Aorta (tissue), 5 donors: ENCODE measurements at places on chromosomes 5 and 9. TPM values are rescaled to one million over a fixed set of nuclear protein-coding genes. Genes with fewer than 3 reads are reported as not detected.

- peaks cover 6% of the 10 kb centered on the region for H3K4me1 ChIP-seq
- H3K27me3 ChIP-seq: no peaks in the 10 kb centered on the region
Measured at GRCh38 chr9:3746296-3747275, 220.8 kb upstream of the RFX3 start.

- H3K4me3 ChIP-seq: no peak overlapping the region
- no peaks in the 10 kb centered on the region for H3K36me3 ChIP-seq
Measured at GRCh38 chr9:80147866-80148265, 576.1 kb downstream of the TLE4 start.

LECT2 gene
- not detected for total RNA-seq

DNA sequence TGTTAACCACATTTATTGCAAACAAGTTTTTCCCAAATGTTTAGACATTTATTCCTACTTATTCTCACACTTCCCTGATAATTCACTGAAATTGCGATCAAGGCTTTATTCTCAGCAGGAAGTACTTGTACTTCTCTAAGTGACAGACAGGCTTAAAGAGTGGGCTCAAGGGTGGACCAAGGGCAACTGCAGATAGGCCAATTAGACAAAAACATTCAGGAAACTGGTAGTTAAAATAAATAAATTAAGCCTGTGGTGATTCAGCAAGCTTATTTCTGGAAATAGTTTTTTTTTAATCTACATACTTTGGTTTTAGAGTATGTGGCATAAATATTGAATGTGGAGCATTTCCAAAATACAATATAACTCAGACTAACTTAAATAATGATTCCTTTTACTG, 136.1 kb downstream of the UGCG start:
- DNase-seq: no peak
- no peaks in the 10 kb centered on the region for H3K4me1 ChIP-seq
- no peaks in the 10 kb centered on the region for H3K27me3 ChIP-seq
- no peak overlapping the region for H3K4me3 ChIP-seq
- no peak overlapping the region for H3K27ac ChIP-seq
- no peaks in the 10 kb centered on the region for H3K36me3 ChIP-seq

- no peaks in the 10 kb centered on the region for H3K36me3 ChIP-seq
- peaks cover 13% of the 10 kb centered on the region for H3K4me1 ChIP-seq
- DNase-seq: no peak
- H3K27ac ChIP-seq: no peak overlapping the region
- no peaks in the 10 kb centered on the region for H3K27me3 ChIP-seq
- peak overlapping the region; percentile 79 for H3K4me3 ChIP-seq
Measured at GRCh38 chr9:132078699-132079356, 839 bp downstream of the MED27 start.

- H3K27me3 ChIP-seq: no peaks in the 10 kb centered on the region
- no peak for DNase-seq
- H3K36me3 ChIP-seq: no peaks in the 10 kb centered on the region
- H3K4me1 ChIP-seq: no peaks in the 10 kb centered on the region
Measured at GRCh38 chr5:174503461-174504265, 220.7 kb upstream of the MSX2 start.

GRCh38 chr5:1660001-1660400, 136.2 kb upstream of the LPCAT1 start:
- no peak overlapping the region for H3K4me3 ChIP-seq
- no peak overlapping the region for H3K27ac ChIP-seq
- no peaks in the 10 kb centered on the region for H3K27me3 ChIP-seq

- no peaks in the 10 kb centered on the region for H3K27me3 ChIP-seq
- H3K36me3 ChIP-seq: no peaks in the 10 kb centered on the region
- DNase-seq: no peak
- H3K27ac ChIP-seq: no peak overlapping the region
Measured at GRCh38 chr9:27453860-27454553, 70.1 kb upstream of the IFNK start.

GRCh38 chr5:82959466-82959865, 117.7 kb downstream of the TMEM167A start:
- DNase-seq: no peak
- no peaks in the 10 kb centered on the region for H3K4me1 ChIP-seq
- no peaks in the 10 kb centered on the region for H3K27me3 ChIP-seq
- H3K36me3 ChIP-seq: no peaks in the 10 kb centered on the region
- no peak overlapping the region for H3K27ac ChIP-seq

DNA sequence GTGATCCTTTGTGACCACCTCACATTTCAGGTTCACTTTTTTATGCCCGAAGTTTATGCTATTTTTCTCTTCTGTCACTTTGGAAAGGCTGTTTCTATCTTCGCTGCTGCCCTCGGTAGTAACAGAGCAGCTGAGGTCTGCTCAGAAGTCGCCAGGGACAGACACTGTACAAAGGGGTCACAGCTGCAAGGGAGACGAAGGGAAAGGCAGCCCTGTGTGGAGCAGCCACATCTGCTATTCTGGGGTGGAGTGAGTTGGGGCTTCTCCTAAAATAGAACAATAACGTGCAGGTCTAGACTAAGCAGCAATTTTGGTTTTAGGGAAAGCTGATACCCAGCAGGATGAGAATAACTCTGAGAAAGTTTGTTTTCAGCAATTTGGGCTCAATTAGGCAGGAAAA, 72.5 kb downstream of the ACTL7B start:
- H3K4me3 ChIP-seq: no peak overlapping the region
- H3K4me1 ChIP-seq: no peaks in the 10 kb centered on the region
- no peak for DNase-seq
- H3K27ac ChIP-seq: no peak overlapping the region
- H3K36me3 ChIP-seq: no peaks in the 10 kb centered on the region

LCN15 gene
- not detected for total RNA-seq

FOXB2 gene
- not detected for total RNA-seq

FOXD4L5 gene
- total RNA-seq: 0.45 TPM

- no peak overlapping the region for H3K4me3 ChIP-seq
- no peaks in the 10 kb centered on the region for H3K4me1 ChIP-seq
- H3K27ac ChIP-seq: peak overlapping the region; percentile 88
- peak; percentile 94 for DNase-seq
Measured at GRCh38 chr9:134455934-134456755, 129.9 kb downstream of the RXRA start.

KCNIP1 gene
- total RNA-seq: not detected

- no peak overlapping the region for H3K27ac ChIP-seq
- H3K4me3 ChIP-seq: no peak overlapping the region
- DNase-seq: no peak
- H3K36me3 ChIP-seq: no peaks in the 10 kb centered on the region
- no peaks in the 10 kb centered on the region for H3K4me1 ChIP-seq
Measured at GRCh38 chr5:83204651-83205050, 127.3 kb downstream of the XRCC4 start.

DNA sequence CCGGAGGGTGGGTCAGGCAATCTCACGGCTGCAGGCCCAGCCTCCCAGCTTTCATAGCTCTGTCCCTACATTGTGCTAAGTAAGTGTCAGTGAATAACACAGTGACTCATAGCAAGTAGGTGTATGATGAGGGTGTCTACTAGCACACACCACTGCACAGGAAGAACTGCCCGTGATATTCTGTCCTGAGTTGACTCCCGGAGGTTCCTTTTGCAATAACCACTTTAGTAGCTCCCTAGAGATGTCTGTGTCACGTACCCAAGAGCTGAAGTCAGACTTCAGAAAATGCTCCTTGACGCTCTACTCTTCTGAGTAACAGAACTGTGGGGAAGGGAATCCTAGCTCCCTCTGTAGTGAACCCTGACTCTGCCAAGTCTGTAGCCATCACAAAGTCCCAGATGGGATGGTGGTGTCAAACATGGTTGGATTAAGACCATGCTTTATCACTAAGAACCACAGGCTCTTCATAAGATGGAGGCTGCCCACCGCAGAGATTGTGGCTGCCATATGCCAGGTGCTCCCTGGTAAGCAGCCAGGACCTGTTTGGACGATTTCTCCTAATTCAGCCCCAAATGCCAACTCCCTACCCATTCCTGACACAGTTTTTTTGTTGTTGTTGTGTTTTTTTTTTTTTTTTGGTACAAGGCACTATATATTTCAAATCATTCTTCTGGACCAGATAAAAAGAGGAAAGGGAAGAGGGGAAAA, 352.6 kb upstream of the PANK3 start:
- H3K4me3 ChIP-seq: no peak overlapping the region
- no peak for DNase-seq
- H3K36me3 ChIP-seq: no peaks in the 10 kb centered on the region
- no peak overlapping the region for H3K27ac ChIP-seq

- no peak overlapping the region for H3K27ac ChIP-seq
- DNase-seq: no peak
- no peaks in the 10 kb centered on the region for H3K36me3 ChIP-seq
- H3K27me3 ChIP-seq: no peaks in the 10 kb centered on the region
- no peak overlapping the region for H3K4me3 ChIP-seq
Measured at GRCh38 chr5:22678886-22679285, 174.3 kb downstream of the CDH12 start.

DNA sequence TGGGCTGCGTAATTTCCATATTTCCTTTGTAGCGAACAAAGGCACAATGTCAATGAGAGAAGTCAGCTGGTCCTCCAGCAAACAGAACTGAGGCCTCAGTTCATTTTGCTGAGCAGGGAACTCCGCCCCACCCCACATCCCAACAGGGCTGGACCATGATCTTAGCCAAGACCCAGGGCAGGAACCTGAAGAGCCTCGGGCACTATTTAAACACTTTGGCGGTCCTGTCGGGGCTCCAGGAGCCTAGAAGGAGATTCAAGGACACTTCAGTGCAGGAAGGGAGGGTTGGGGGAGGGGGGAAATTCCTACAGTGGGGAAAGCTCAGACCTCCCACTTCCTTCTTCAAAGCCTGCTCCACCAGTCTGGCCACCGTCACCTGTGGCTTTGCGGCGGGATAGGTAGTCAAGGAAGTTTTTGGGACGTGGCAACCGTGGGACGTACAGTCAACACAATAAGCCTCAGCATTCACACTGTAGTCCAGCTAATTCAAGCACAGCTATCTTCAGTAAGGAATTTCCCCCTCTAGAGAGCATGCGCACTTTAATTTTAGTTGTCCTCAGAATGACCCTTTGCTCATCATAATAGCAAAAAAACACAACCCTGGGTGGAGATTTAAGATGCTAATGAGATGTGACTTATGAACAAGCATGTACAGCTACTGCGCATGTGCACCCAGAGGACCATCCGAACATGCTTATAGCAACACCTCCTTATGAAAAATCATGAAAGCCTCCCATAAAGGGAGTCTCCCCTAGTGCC, 30.9 kb downstream of the S1PR3 start:
- H3K27me3 ChIP-seq: no peaks in the 10 kb centered on the region
- H3K36me3 ChIP-seq: no peaks in the 10 kb centered on the region
- H3K27ac ChIP-seq: no peak overlapping the region
- no peak for DNase-seq

WHRN gene
- total RNA-seq: 3.8 TPM

PCDHGB2 gene
- 6.5 TPM for total RNA-seq

TAF11L10 gene
- total RNA-seq: not detected
